ENCODE measurements at places on chromosomes 7 and 10.

GRCh38 chr7:118902600-118902999, 678.1 kb downstream of the ANKRD7 start:
- H3K27me3 ChIP-seq, result no peaks in the 10 kb centered on the region
- H3K4me3 ChIP-seq, result no peak overlapping the region
- H3K4me1 ChIP-seq, result no peaks in the 10 kb centered on the region
- no peak overlapping the region for H3K27ac ChIP-seq

GRCh38 chr7:130853503-130854279, 119.7 kb upstream of the KLF14 start:
- H3K27me3 ChIP-seq, result no peaks in the 10 kb centered on the region
- H3K4me3 ChIP-seq, result no peak overlapping the region
- peaks cover under 1% of the 10 kb centered on the region for H3K4me1 ChIP-seq
- H3K36me3 ChIP-seq, result no peaks in the 10 kb centered on the region
- no peak for DNase-seq

- peaks cover 4% of the 10 kb centered on the region for H3K4me1 ChIP-seq
- H3K27me3 ChIP-seq, result peaks cover 4% of the 10 kb centered on the region
- H3K4me3 ChIP-seq, result no peak overlapping the region
- no peak for DNase-seq
- H3K36me3 ChIP-seq, result peaks cover 5% of the 10 kb centered on the region
- H3K27ac ChIP-seq, result no peak overlapping the region
Measured at GRCh38 chr10:24902400-24902728, 50.0 kb downstream of the PRTFDC1 start.

DNA sequence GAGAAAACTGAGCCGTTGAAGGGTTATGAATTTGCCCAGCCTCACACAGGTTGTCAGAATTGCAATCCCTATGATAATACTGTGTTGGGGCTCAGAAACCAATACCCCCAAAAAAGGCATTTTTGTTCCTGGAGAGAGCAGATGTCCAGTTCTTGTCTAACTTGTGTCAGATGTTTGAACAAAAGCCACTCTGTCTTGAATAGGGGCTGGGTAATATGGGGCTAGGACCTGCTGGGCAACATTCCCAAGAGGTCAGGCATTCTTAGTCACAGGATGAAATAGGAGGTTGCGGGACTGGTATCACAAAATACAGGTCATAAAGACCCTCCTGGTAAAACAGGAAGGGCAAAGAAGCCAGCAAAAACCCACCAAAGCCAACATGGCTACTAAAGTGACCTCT, 482.1 kb downstream of the IPMK start:
- DNase-seq, result no peak
- no peak overlapping the region for H3K27ac ChIP-seq
- peaks cover 2% of the 10 kb centered on the region for H3K27me3 ChIP-seq
- H3K4me3 ChIP-seq, result no peak overlapping the region

- no peak overlapping the region for H3K27ac ChIP-seq
- DNase-seq, result no peak
- no peak overlapping the region for H3K4me3 ChIP-seq
- H3K4me1 ChIP-seq, result no peaks in the 10 kb centered on the region
Measured at GRCh38 chr7:143437578-143437977, 5.7 kb upstream of the TAS2R60 start.

GRCh38 chr10:51244748-51245490, 170.6 kb downstream of the PRKG1 start:
- peaks cover 12% of the 10 kb centered on the region for H3K4me1 ChIP-seq
- no peaks in the 10 kb centered on the region for H3K27me3 ChIP-seq
- no peak for DNase-seq
- no peak overlapping the region for H3K27ac ChIP-seq
- H3K4me3 ChIP-seq, result no peak overlapping the region

- DNase-seq, result peak; percentile 50
- H3K27ac ChIP-seq, result no peak overlapping the region
- no peak overlapping the region for H3K4me3 ChIP-seq
- H3K27me3 ChIP-seq, result no peaks in the 10 kb centered on the region
- no peaks in the 10 kb centered on the region for H3K36me3 ChIP-seq
Measured at GRCh38 chr10:28241741-28242399, 61.0 kb downstream of the MPP7 start.

- H3K27me3 ChIP-seq, result peaks cover 2% of the 10 kb centered on the region
- no peaks in the 10 kb centered on the region for H3K36me3 ChIP-seq
- H3K4me1 ChIP-seq, result no peaks in the 10 kb centered on the region
- no peak overlapping the region for H3K4me3 ChIP-seq
- no peak for DNase-seq
Measured at GRCh38 chr7:3861386-3861785, 560.3 kb downstream of the SDK1 start.

DNA sequence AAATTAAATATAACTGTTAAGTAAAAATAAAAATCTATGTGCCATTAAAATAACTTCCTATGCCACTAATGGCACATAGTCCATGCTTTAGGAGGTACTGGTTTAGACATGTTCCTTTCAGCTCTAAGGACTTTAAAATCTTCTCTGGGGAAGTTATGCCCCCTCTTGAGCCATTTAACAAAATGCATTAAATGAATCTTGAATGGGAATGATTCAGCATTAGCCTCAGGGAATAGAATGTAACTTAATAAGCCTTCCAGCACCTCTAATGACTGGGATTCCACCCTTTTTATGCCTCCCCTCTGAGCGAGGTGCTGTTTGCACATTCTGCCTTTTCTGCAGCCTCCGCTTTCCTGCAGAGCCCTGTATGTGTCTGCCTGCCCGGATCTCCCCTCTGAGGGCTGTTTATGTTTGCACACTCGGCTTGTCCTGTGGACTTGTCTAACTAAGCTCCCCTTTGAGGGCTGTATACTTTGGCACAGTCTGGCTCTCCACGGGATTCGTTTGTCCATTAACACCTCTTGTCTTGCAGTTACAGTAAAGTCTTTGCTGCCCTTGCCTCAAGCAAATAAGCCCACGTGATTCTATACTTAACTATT, 108.4 kb upstream of the HPS1 start:
- peaks cover 18% of the 10 kb centered on the region for H3K4me1 ChIP-seq
- no peaks in the 10 kb centered on the region for H3K36me3 ChIP-seq
- peak; percentile 18 for DNase-seq
- H3K4me3 ChIP-seq, result no peak overlapping the region
- H3K27ac ChIP-seq, result peak overlapping the region; percentile 79
- H3K27me3 ChIP-seq, result peaks cover 4% of the 10 kb centered on the region

GRCh38 chr7:67387851-67388250, 391.2 kb downstream of the TYW1 start:
- no peaks in the 10 kb centered on the region for H3K4me1 ChIP-seq
- H3K4me3 ChIP-seq, result no peak overlapping the region
- H3K36me3 ChIP-seq, result peaks cover 6% of the 10 kb centered on the region
- H3K27me3 ChIP-seq, result peaks cover 8% of the 10 kb centered on the region
